ENCODE measurements at places on chromosomes 6 and 20. TPM values are rescaled to one million over a fixed set of nuclear protein-coding genes. Genes with fewer than 3 reads are reported as not detected.

Gene COL9A3
- not detected for total RNA-seq

Gene RSPO3
- not detected for total RNA-seq

Gene PTCRA
- total RNA-seq: not detected

Gene AHCY
- total RNA-seq: 175 TPM

Gene HLA-DRA
- 39.1 TPM for total RNA-seq

- H3K4me3 ChIP-seq: peak overlapping the region; percentile 71
- peak; percentile 34 for DNase-seq
- H3K36me3 ChIP-seq: no peaks in the 10 kb centered on the region
- no peaks in the 10 kb centered on the region for H3K27me3 ChIP-seq
These were observed 706 bp upstream of the SNX14 start for GRCh38 chr6:85594197-85594930.

DNA sequence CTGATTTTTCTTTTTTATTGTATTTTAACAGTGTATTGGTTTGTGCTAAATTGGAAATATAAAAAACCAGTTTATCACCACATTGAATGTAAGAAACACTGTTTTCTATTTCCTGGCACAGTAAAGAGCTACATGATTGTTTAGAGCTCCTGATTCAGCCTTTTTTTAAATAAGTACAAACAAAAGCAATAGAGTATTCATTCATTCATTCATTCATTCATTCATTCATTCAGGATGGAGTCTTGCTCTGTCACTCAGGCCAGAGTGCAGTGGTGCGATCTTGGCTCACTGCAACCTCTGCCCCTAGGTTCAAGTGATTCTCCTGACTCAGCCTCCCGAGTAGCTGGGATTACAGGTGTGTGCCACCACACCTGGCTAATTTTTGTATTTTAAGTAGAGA is 96.8 kb upstream of the SCGN start:
- H3K36me3 ChIP-seq: no peaks in the 10 kb centered on the region
- H3K4me3 ChIP-seq: no peak overlapping the region

DNA sequence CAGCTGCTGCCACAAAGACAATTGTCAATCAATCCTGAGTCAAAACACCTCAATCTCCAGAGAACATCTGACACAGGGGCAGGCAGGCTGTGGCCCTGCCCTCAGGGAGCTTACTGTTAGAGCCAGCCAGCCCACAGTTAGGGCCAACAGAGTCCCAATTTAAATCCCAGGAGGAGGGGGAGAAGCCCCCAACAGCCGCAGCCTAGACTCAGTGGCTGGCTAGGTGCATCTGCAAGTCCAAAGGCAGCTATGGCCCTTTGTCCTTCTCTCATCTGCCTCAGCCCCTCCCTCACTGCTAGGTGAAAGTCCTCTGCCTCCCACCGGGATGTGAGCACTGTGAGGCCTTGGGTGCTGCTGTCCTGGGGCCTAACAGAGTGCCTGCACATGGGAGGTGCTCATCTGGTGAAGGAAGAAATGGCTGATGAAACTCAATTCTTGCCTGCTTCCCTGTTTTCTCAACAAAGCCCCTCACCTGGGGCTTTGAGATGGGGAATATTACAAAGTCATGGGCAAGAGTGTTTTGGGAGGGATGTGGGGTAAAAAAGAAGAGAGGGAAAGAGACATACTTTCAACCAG is 33.7 kb upstream of the VEGFA start:
- H3K36me3 ChIP-seq: no peaks in the 10 kb centered on the region
- DNase-seq: no peak
- H3K4me1 ChIP-seq: peaks cover 12% of the 10 kb centered on the region
- no peak overlapping the region for H3K4me3 ChIP-seq
- no peaks in the 10 kb centered on the region for H3K27me3 ChIP-seq
- no peak overlapping the region for H3K27ac ChIP-seq

DNA sequence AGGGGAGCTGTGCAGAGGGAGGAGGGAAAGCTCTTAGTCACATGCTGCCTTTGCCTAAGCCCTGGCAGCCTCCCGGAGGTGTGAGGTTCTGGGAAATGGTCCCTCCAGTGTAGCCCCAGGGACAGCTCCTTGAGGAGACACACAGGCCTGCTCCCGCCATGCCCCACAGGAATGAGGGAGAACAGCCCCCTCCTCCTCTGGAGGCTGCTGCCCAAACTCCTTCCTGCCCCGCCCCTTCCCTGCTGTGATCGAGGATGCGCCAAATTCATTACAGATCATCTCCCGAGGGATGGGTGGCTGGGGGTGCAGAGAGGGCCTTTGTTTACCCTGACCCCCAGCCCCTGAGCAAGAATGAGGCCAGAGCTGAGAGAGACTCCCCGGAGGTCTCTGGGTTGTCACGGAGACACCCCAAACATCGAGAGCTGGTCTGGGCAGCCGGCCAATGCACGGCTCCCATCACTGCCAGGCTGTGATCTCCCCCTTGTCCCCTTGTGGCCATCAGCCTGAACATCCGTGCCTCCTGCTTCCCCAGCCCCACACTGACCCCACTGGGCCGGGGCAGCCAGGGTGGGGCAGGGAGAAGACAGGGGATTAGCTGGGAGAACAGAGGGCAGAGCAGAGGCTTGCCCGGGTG is 8.4 kb downstream of the CYP21A2 start:
- no peak for DNase-seq
- H3K4me3 ChIP-seq: no peak overlapping the region
- H3K27ac ChIP-seq: peak overlapping the region; percentile 79
- H3K4me1 ChIP-seq: no peaks in the 10 kb centered on the region
- H3K27me3 ChIP-seq: no peaks in the 10 kb centered on the region

DNA sequence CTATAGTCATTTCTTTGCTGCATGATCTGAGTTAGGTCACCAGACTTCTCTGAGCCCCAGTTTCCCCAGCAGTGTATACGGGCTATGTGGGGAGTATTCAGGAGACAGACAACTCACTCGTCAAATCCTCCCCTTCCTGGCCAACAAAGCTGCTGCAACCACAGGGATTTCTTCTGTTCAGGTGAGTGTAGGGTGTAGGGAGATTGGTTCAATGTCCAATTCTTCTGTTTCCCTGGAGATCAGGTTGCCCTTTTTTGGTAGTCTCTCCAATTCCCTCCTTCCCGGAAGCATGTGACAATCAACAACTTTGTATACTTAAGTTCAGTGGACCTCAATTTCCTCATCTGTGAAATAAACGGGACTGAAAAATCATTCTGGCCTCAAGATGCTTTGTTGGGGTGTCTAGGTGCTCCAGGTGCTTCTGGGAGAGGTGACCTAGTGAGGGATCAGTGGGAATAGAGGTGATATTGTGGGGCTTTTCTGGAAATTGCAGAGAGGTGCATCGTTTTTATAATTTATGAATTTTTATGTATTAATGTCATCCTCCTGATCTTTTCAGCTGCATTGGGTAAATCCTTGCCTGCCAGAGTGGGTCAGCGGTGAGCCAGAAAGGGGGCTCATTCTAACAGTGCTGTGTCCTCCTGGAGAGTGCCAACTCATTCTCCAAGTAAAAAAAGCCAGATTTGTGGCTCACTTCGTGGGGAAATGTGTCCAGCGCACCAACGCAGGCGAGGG is 594 bp upstream of the CDKN1A start:
- no peaks in the 10 kb centered on the region for H3K36me3 ChIP-seq
- DNase-seq: no peak
- peaks cover 29% of the 10 kb centered on the region for H3K4me1 ChIP-seq

GRCh38 chr6:15626878-15627674 is 35.8 kb downstream of the DTNBP1 start:
- H3K4me1 ChIP-seq: peaks cover 37% of the 10 kb centered on the region
- DNase-seq: no peak
- H3K4me3 ChIP-seq: no peak overlapping the region
- H3K27ac ChIP-seq: peak overlapping the region; percentile 6

DNA sequence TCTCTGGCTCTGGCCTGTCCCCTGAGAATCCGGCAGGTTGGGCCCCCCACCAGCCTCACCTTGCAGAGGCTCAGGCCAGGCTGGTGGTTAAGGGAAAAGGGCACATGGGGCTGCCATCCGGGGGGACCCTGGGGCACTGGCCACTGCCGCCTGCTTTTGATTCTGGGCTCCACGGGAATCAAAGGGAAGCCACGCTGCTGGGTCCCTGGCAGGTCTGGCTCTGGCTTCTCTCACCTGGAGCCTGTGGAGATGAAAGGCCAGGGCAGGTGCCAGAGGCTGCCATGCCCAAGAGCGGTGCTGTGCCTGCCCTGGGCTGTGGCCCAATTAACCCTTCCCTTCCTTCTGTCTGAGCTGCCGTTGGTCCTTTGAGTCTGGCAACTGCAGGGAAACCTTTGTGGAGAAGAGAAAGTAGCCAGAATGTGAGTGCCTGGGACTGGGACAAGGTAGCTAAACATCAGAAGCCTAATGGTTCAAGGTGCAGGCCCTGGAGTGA is 9.4 kb upstream of the CDH22 start:
- H3K27ac ChIP-seq: no peak overlapping the region
- peaks cover 37% of the 10 kb centered on the region for H3K27me3 ChIP-seq
- H3K36me3 ChIP-seq: no peaks in the 10 kb centered on the region
- H3K4me1 ChIP-seq: no peaks in the 10 kb centered on the region

DNA sequence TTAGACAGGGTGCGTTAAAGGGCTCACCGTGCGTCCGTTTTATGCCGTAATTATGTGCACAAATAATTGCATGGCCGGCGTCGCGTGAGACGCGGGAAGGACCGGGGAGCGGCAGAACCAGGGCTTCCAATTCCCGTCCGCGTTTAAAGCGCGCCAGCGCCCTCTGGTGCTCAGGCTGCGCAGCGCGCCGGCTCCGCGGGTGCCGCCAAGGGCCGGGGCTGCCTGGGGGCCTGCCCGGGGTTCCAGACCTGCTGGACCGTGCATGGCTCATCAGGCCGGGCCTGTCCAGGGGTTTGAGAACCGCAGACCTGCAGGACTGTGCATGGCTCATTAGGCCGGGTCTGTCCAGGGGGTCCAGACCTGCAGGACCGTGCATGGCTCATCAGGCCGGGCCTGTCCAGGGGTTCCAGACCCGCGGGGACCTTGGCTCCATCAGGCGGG is 369.0 kb downstream of the THBS2 start:
- H3K27ac ChIP-seq: peak overlapping the region; percentile 63
- H3K27me3 ChIP-seq: no peaks in the 10 kb centered on the region
- H3K4me3 ChIP-seq: peak overlapping the region; percentile 81
- peaks cover 9% of the 10 kb centered on the region for H3K4me1 ChIP-seq

- H3K36me3 ChIP-seq: no peaks in the 10 kb centered on the region
- H3K27me3 ChIP-seq: no peaks in the 10 kb centered on the region
- DNase-seq: no peak
These were observed 454.9 kb downstream of the PTPRT start for GRCh38 chr20:42734660-42735368.

DNA sequence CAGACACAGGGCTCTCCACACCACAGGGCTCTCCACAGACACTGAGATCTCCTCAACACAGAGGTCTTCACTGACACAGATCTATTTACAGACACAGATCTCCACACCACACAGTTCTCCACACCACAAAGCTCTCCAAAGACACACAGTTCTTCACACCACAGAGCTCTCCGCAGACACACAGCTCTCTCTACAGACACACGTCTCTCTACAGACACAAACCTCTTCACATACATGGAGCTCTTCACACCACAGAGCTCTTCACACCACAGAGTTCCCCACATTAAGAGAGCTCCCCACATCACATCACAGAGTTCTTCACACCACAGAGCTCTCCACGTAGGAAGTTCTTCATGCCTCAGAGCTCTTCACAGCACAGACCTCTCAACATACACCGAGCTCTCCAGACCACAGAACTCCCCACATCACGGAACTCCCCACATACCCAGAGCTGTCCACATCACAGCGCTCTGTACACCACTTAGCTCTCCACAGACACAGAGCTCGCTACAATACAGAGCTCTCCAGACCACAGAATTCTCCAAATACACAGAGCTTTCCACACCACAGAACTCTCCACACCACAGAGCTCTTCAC is 53.9 kb downstream of the ERMARD start:
- no peak overlapping the region for H3K27ac ChIP-seq
- peaks cover 59% of the 10 kb centered on the region for H3K4me1 ChIP-seq
- DNase-seq: peak; percentile 24
- H3K36me3 ChIP-seq: no peaks in the 10 kb centered on the region
- H3K27me3 ChIP-seq: no peaks in the 10 kb centered on the region

GRCh38 chr6:89834884-89835792 is 5.5 kb downstream of the CASP8AP2 start:
- H3K27ac ChIP-seq: no peak overlapping the region
- H3K4me3 ChIP-seq: peak overlapping the region; percentile 21
- peaks cover 47% of the 10 kb centered on the region for H3K4me1 ChIP-seq
- no peaks in the 10 kb centered on the region for H3K36me3 ChIP-seq
- no peaks in the 10 kb centered on the region for H3K27me3 ChIP-seq
- DNase-seq: peak; percentile 63

DNA sequence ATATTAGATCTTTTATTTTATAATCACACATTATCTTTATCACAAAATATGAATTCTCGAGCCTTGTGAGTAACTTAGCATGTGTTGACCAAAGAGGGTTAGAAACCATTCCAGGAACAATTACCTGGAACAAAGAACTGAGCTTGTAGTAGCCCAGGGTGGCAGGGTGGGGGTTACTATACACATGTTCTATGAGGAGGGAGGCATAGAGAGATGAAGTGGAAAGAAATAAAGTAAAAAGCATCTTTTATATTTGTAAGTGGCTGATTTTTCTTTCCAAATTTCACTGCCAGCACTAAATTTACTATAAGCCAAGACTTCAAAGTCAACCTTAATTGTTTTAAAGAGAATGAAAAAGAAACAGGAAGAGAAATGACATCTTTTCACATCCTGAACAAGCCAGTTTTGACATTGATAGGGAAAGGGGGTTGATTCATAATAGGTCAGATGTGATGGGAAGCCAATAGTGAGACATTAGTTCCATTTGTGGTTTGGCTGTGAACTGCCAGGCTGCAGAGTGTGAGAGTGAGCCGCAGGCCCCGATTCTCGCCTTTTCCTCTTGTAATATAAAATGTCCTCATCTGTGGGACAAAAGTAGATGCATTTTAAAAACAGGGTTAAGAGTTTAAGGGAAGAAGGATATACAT is 52.7 kb upstream of the MYB start:
- no peaks in the 10 kb centered on the region for H3K27me3 ChIP-seq
- DNase-seq: peak; percentile 73
- H3K27ac ChIP-seq: no peak overlapping the region
- peak overlapping the region; percentile 29 for H3K4me3 ChIP-seq
- no peaks in the 10 kb centered on the region for H3K36me3 ChIP-seq
- peaks cover 26% of the 10 kb centered on the region for H3K4me1 ChIP-seq

DNA sequence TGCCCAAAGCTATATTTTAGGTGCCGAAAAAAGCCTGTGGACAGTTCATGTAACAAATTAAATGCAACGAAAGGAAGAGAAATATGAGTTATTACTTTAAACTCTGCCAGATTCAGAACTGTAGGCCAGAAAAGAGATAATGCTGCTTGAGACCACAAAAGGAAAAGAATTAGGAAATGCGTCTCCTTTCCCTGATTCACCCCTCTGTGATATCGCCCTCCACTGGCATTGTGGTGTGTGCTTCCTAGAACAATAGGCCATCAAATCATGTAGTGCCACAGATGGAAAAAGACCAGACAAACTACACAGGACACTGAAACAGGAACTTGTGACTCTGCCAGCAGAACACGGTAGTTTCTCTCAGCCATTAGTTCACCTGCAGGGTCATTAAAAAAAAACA is 14.7 kb upstream of the LAMA4 start:
- no peaks in the 10 kb centered on the region for H3K4me1 ChIP-seq
- no peaks in the 10 kb centered on the region for H3K27me3 ChIP-seq
- no peak overlapping the region for H3K4me3 ChIP-seq

DNA sequence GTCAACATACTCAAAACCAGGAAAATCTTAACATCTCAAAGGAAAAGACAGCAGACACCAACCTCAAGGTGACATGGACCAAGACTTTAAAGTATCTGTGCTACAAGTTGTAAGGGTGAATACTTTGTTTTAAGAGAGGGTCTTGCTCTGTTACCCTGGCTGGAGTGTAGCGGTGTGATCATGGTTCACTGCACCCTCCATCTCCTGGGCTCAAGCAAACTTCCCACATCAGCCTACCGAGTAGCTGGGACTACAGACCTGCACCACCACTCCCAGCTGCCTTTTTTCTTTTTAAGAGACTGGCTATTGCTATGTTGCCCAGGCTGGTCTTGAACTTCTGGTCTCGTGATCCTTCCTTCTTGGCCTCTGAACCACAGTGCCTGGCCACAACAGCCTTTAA is 9.7 kb downstream of the AMD1 start:
- H3K36me3 ChIP-seq: no peaks in the 10 kb centered on the region
- H3K27me3 ChIP-seq: no peaks in the 10 kb centered on the region
- H3K4me3 ChIP-seq: no peak overlapping the region

All from CD8-positive, alpha-beta memory T cell (primary cell).